ENCODE measurements at places on chromosomes 4 and X.

- no peak for DNase-seq
Measured at GRCh38 chr4:41213625-41214135, 662 bp downstream of the APBB2 start.

DNA sequence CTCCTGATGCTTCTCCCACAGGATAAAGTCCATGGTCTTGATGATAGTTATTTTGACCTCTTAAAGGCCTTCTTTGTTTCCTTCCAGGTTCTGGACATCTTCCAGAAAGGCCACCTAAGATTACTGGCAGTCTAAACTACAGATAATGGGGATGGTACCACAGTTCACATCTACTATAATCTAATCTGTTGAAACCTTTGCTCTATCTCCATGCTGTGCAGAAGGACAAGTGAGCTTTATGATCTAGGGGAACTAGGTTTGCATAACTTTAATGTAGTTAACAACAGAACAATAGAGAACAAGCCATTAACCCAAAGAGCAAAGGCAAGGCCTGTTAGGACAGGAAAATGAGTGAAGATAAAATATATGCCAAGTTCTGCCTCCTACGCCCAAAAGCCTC lies 103.9 kb upstream of the KLHL13 start:
- DNase-seq: no peak

DNA sequence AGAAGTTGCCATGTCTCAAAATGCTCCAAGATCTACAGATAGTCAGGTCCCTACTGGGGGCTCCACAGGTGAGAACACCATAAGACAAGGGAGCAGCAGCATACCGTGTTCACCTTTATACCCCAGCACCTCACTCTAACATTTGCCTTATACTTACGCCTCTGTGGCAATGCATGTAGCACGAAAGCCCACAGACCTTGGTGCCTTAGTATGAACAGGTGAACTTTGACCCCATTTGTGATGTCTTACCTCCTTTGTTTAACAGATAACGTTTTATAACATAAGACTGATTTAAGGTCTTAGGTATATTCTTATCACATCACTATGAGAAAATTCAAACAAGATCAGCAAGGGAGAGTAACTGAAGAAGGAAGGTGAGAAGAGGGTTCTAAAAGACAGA lies 128.8 kb downstream of the ARX start:
- no peak for DNase-seq

DNA sequence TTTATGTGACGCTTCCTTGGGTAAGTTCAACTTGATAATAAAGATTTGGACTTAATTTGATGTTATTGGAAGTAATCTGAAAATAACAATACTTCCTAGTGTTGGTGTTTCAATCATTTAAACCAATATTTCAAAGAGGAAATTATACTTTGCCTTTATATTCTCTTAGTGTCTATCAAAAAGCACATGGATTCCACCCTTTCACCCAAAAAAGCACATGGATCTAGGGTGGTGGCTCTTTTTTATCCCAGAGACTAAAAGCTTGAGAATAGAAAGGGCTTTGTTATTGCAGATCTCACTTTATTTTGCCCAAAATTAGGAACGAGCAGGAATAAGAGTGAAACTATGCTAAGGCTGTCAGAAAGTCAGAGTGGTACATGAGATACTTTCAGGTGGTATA lies 75.1 kb upstream of the RASGEF1B start:
- no peak for DNase-seq

GRCh38 chr4:26317766-26318165 lies 3.0 kb upstream of the RBPJ start:
- DNase-seq: no peak

GRCh38 chrX:10090319-10090718 lies 66.5 kb upstream of the CLCN4 start:
- no peak for DNase-seq

DNA sequence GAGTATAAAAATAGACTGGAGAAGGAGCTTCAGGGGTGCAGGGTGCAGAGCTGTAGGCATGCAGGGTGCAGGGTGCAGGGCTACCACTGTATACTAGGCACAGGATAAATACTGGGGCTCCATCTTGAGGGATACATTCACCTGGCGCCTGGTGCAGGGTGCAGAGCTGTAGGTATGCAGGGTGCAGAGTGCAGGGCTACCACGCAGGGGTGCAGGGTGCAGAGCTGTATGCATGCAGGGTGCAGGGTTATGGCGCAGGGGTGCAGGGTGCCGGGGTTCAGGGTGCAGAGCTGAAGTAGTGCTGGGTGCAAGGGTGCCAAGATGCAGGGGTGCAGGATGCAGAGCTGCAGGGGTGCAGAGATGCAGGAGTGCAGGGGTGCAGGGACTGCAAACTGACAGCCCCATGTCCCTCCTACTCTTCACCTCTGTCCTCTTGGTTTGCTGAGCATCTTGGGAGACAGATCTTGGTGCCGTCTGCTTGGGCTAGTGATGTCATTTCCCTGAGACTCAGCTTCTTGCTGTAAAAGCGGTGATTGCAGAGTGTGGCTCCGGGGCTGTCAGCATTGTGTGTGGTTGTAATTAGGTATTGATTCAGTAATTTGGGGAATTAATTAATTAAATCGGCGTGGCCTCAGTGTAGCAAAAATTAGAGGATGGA lies 91.2 kb downstream of the ADRA2C start:
- no peak for DNase-seq

DNA sequence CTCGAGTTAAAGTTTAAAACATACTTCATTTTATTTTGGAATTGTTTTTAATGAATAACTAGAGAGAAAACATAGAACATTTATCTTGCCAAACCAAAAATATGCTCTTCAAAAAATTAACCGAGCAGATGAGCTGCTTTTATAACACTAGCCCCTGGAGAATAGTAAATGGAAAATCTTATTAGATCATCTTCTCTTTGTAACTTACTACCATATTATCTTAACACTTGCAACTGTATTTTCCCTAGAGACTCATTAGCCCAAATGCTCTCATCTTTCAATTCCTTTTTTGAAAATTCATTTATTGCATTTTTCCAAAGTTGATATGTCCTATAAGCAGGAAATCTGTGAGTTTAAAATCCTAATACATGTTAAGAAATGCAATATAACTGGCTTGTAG lies 143.3 kb downstream of the CAMK2D start:
- no peak for DNase-seq

GRCh38 chr4:153962311-153963039 lies 173.6 kb upstream of the SFRP2 start:
- no peak for DNase-seq

DNA sequence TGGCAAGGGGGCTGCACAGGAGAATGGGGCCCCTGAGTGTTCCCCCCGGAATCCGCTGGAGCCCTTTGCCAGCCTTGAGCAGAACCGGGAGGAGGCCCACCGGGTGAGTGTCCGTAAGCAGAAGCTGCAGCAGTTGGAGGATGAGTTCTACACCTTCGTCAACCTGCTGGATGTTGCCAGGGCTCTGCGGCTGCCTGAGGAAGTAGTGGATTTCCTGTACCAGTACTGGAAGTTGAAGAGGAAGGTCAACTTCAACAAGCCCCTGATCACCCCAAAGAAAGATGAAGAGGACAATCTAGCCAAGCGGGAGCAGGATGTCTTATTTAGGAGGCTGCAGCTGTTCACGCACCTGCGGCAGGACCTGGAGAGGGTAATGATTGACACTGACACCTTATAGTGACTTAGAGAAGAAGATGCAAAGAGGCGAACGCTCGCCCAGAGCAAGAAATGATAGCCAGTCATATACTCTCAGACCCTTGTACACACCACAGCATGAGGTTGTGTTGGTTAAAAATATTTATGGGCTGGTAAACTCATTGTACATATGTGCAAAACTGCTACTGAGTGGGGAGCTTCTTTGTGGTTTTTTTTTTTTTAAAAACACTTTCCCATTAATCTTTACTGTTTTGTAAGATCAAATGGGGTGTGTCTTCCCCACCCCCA lies 52.5 kb downstream of the JADE1 start:
- DNase-seq: no peak

DNA sequence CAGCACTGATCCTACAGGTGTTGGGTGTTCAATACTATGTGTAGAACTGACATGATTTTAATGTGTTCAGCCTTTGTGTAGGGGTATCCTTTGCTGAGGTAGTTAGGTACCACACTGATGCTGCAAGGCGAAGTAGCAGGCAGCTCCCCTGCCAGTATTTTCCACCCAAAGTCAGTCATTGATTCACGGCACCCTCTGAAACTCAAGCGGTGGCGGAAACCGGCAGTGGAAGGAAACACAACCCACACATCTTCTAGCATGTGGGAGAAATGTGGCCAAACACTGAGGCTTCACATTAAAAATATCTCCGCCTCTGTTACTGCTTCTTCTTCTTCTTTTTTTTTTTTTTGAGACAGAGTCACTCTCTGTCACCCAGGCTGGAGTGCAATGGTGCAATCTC lies 126.3 kb downstream of the AASDH start:
- DNase-seq: no peak

- no peak for DNase-seq
Measured at GRCh38 chrX:130626521-130626920, 224.7 kb downstream of the RBMX2 start.
